ENCODE measurements at places on chromosomes 7 and 10.

GRCh38 chr7:41187322-41187721, 515.6 kb downstream of the INHBA start:
- DNase-seq: no peak

DNA sequence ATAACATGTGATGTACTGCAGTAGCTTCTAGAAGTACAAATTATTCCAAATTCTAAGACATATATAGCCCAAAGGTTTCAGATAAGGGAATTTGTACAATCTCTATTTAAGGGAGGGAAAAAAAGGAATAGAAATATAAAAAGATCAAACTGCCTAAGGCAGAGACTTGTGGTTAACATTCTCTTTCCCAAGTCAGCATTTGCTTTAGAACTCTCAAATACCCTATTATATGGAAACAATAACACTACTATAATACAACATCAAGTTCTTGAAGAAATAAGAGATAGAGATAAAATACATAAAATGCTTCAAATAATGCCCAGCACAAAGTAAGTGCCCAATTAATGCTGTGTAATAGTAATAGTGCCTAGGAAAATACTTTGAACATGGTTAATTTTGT, 123.1 kb downstream of the CRPPA start:
- DNase-seq: no peak

DNA sequence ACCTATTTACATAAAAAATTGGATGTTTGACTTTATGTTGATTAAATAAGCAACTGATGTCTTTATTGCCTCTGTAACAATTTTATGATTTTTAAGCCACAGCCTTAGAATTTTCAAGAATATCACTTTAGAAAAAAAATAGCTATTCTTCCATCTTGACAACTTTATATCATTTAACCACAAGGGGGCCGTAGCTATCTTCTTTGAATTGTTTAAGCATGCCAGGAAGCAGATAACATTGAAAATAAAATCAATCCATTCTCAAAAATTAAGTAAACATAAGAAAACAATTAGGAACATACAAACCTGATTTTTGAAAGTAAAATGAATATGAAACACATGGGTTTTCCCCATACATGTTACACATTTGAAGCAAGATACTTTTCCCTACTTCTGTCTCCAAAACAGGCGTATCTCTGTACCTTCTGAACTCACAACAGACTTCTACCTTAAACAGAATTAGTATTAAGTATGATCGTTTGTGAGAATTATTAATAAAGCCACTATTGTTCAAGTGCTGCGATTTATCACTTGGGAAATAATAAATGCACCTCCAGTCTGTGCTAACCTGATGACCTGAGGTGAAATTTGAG, 209.0 kb downstream of the CACNA2D1 start:
- no peak for DNase-seq

DNA sequence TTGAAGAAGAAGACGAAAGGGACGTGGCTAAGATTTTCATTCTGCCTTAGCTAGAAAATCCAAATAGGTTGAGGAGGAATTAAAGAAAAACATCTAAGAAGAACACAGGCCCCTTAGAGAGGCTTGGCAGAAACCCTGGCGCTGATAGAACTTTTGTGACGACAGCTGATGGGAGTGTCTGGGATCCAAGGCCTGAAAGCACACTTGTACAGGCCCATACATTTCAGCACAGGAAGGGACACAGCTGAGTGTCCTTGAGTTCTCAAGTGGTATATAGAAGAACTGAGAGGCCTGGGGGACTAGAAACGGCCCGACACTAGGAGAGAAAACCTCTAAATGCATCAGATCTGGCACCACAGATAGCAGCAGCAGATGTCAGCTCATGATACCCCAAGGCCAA, 39.5 kb downstream of the PRPS1L1 start:
- DNase-seq: no peak

- no peak for DNase-seq
Measured at GRCh38 chr10:47268696-47269095, 31.3 kb upstream of the GDF10 start.

DNA sequence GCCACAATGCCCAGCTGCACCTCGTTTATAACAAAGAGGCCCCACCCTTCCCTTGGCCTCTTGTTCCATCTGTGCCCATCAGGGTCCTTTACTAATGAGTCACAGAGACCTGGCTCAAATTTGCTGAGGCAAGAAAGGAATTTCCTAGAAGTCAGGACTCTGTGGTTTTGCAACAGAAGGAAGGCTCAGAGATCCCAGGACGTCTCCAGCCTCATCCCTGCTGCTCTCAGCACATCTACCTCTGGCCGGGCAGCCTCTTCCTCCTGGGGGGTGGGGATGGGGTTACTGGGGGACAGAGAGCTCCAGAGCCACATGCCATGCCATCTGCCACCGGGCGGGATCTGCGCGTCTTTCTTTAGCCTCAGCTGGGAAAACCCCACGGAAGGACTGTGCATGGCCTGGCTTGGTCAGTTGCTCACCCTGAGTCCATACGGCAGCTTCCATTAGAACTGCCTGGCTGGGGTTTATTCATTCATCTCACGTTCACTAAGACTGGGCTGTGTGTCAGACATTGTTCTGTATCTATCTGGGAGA, 41.9 kb upstream of the PSMG3 start:
- peak; percentile 48 for DNase-seq

DNA sequence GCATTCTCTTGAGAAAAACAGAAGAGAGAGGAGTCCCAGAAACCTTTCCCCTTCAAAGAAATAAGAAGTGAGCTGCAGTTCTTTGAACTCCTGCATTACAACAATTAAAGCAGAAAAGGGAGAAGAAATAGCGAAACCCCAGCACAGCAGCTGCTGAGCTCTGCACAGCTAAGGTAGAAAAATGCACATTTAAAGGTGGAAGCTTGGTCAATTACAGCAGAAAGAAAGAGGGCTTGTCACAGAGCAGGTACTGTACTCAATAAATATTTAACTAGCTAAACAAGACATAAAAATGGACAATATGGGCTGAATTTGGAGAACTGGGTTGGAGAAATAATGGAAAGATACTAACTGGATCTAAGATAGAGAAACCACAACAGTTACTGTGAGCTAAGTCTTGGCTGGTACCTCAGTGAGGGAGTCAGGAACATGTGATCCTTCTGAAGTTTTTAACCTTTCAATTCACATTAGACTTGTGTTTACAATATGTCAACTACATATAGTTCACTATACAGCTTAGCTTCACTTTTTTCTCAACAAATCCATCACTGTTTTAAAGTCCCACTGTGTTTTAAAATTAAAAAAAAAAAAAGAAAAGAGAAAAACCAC, 332.5 kb downstream of the ELMO1 start:
- no peak for DNase-seq
